DMS53 (cell line): ENCODE measurements at places on chromosomes 6 and 20.

DNA sequence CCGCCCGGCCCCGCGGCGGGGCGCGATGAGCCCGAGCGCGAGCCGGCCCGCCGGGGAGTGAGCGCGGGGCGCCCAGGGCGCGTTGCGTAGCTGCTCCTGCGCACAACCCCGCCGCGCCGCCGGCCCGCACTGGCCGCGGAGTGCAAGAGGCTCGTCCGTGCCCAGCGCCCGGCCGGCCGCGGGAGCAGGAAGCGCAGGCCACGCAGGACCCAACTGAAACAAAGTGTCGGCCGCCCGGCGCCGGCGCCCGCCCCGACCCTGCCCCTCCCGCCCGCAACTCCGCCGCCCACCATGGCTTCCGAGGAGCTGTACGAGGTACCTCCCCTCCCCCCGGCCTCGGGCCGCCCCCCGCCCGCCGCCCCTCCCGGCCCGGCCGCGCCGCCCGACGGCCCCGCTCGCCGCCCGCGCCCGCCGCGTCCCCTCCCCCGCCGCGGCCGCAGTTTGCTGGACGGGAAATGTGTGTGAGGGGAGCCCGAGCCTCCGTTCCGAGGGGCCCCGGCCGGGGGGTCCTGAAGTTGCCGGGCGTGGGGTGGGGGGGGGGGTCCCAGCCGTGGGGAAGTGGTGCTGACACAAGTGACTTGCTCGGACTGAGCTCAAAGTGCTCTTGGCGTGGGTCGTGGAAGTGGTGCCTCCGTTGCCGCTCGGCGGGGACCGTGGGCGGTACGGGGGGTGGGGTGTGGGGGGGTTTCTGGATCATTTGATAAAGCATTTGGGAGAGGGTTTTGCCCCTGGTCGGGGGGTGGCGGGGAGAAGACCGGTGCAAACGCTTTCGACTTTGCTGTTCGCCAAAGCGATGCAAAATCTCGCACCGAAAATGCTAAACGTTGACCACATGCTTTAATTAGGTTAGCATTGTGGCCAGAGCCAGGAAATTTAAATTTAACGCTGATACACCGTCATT is 539 bp downstream of the CDYL start:
- peak; percentile 92 for DNase-seq

- DNase-seq: no peak
These were observed 52.9 kb upstream of the FNDC1 start for GRCh38 chr6:159116343-159116742.

- no peak for DNase-seq
These were observed 4.4 kb downstream of the PYGB start for GRCh38 chr20:25252230-25252651.

DNA sequence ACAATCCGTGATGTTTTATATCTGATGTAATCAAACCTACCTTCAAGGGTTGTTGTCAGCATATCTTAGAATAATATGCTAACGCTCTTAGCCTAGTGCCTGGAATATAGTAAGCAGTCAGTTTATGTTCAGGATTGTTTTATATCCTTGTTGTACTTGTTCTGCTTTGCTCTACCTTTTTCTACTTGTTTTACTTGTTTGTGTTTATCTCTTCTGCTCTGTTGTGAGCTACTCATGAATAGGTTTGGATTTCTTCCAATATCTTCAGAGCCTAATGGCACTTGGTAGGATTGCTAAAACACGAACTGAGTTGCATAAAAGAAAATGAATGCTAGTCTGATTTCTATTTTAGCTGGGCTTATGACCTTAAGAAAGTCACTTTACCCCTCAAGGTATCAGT is 40.1 kb downstream of the DNAH8 start:
- peak; percentile 74 for DNase-seq

GRCh38 chr6:168418711-168419121 is 22.3 kb upstream of the SMOC2 start:
- no peak for DNase-seq

GRCh38 chr20:13554706-13555105 is 84.0 kb downstream of the TASP1 start:
- DNase-seq: no peak

DNA sequence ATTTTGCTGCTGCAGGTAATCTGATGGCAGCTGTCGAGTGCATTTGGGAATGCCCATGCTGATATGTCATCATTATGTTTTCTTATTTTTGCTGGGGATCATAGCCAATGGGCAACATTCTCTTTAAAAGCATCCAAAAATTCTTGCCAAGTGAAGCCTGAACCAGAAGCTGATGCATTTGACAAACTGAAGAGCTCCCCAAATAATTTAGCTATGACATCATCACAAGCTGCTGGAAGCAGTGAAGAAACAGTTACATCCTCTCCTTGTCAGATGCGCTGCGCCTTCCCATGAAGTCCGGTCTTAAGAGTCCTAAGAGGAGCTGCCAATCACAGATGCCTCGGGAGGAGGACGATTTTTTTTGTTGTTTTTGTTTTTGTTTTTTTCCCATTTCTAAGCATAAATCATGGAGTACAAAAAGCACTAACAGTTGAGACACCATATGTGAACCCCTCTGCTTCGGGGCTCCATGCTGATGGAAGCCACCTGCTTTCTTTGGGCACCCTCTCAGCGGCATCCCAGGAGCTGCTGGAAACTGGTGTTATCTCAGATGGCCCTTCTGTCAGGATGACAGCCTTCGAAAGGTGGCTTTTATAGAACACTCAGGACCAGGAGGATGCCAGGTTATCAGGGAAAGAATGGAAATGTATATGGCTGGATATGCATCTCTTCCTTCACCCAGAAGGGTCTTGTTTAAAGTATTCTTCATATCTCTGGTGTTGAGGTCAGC is 56.1 kb upstream of the FOXQ1 start:
- no peak for DNase-seq

GRCh38 chr20:46190478-46191167 is 72.5 kb downstream of the CD40 start:
- DNase-seq: no peak

DNA sequence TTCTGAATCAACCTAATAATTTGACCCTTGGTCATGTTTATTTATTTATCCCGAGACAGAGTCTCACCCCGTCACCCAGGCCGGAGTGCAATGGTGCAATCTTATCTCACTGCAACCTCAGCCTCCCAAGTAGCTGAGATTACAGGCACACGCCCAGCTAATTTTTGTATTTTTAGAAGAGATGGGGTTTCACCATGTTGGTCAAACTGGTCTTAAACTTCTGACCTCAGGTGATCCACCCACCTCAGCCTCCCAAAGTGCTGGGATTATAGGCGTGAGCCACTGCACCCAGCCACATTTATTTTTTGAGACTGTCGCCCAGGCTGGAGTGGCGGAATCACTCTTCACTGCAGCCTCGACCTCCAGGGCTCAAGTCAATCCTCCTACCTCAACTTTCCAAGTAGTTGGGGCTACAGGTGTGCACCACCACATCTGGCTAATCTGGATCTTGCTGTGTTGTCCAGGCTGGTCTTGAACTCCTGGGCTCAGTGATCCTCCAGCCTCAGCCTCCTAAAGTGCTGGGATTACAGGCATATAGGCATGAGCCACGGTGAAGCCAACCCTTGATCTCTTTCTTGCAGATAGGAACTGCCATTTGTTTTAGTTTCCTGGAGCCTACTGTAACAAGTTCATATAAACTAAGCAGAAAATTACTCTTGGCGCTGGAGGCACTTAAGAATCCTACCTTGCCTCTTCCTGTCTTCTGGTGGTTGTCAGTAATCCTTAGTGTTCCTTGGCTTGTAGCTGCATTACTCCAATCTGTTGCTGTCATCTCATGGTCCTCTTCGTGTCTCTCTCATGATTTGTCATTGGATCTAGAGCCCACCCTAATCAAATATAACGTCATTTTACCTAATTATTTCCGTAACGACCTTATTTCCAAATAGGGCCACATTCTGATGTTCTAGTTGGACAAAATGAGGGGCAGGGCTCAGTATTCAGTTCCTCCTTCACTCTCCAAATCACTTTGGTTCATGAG is 2.3 kb downstream of the RPS18 start:
- DNase-seq: no peak

- peak; percentile 82 for DNase-seq
These were observed 577 bp downstream of the LSM14B start for GRCh38 chr20:62122654-62123449.

DNA sequence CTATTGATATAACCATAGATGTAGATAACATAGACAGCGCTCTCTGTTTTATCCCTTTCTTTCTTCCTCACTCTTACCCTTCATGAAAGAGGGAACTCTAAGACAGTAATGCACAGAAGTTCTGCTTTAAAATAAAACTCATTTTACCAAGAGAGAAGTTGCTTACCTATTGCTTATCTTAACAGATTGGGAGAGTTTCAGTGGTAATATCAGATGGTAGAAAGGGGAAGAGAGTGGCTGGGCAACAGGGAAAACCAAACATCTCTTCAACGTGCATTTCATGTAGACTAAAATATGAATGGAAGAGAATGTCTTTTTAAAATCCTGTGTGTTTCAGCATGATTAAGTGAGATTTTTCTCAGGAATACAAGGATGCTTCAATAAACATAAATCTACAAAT is 45.3 kb upstream of the SIRPG start:
- no peak for DNase-seq

GRCh38 chr20:63968136-63968927 is 1.4 kb downstream of the ZNF512B start:
- DNase-seq: no peak

- no peak for DNase-seq
These were observed 668.2 kb downstream of the DOK5 start for GRCh38 chr20:55143601-55144000.

- peak; percentile 37 for DNase-seq
These were observed 78.9 kb upstream of the ISM1 start for GRCh38 chr20:13142143-13142542.

- peak; percentile 81 for DNase-seq
These were observed 29.3 kb downstream of the CST8 start for GRCh38 chr20:23520185-23520584.

DNA sequence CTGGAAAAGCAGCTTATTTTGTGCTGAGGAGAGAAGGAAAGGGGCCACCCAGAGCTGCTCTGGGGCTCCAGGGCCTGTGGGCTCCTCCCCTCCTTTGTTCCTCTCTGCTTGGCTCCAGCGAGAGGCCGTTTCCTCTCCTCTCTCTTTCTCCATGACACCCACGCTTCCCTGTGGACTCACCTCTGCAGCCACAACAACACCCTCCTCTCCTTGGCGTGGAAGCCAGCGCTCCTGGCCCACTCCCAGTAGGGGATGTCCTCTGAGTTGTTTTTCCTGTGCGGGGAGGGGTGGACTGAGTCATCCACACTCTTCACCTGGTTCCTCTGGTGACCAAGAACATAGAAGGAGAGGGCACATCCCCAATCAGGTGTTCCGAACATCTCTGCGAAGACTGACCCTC is 4.9 kb upstream of the CDSN start:
- peak; percentile 54 for DNase-seq

- DNase-seq: no peak
These were observed 39.7 kb downstream of the AGPAT4 start for GRCh38 chr6:161233986-161234661.

DNA sequence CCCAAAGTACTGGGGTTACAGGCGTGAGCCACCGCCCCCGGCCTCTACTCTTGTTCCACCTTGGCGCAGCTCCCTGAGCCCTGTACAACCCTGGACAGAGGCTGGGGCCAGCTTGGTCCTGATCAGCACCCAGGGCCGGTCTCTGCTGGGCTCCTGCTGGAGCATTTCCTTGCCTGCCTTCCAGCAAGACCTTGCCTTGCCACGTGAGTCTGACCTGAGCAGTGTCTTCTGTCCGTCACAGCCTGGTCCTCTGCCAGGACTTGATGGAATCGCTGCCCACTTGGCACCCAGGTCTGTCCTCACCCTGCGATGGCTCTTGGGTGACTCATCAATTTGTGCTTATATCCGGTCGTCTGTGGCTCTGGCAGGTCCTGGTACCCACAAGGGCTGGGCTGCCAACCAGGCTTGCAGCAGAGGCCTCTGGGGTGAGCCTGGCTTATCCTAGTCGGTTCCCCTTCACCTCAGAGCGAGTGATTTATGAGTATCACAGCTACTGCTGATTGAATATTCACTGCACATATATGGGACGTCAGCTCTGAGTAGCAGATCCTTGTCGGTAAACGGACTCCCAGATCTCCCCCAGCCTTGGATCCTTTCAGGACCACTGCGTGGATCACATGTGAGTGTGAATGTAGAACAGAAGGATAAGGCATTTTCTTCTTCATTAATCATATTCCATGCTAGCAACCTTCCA is 10.1 kb upstream of the SULF2 start:
- DNase-seq: no peak
